ENCODE measurements at places on chromosomes 1 and 21.
A peak's percentile ranks its signal among the peaks of the same experiment; 100 is the strongest.

DNA sequence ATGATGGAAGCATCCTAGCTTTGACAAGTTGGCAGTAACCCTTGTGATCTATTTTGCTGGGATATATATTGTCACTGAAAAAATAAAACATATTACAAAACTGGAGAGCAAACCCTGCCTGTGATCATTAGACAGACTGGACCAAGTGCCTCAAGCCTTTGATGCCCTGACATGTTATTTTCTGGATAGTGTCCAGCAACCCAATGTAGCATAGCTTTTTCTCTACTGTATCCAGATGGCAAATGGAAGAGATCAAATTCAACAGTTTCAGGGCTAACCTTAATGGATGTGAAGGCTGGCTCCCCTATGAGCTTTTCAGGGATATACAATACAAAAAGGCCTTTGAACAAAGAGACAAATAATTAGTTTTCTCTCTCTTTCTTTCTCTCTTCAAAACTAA, 25.1 kb downstream of the WARS2 start:
- DNase-seq = peak; percentile 83

DNA sequence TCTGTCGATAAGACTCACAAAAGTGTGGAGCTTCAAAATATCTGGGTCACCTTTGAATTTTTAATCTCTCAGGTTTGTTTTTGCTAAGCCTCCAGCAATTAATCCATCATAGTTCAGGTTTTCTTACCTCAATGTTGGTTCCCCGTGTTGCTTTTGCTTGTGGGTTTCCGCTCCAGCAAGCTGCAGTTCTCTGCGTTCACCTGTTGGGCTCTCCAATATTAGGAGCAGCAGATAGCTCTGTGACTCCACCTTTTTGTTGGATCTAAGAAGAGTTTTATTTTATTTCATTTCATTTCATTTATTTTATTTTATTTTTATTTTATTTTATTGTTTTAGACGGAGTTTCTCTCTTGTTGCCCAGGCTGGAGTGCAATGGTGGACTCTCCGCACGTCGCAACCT, 335.5 kb downstream of the COL11A1 start:
- no peak for DNase-seq

GRCh38 chr1:226601456-226601855, 52.9 kb downstream of the STUM start:
- no peak for DNase-seq

DNA sequence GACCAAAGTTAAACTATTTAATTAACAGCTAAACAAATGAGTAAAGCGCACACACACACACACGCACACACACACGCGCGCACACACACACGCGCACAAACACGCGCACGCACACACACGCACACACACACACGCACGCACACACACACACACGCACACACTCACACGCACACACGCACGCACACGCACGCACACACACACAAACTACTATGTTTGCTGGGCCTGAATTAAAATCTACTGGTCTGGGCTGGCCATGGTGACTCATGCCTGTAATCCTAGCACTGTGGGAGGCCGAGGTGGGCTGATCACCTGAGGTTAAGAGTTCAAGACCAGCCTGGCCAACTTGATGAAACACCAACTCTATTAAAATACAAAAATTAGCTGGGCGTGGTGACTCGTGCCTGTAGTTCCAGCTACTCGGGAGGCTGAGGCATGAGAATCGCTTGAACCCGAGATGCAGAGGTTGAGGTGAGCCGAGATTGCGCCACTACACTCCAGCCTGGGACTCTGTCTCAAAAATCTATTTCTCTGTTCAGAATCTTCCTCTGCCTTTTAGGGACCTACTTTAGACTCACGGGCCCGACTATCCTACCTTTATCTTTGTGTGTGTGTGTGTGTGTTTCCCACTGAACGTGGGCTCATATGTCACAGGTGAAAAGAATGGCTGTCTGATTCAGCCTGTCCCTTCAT, 37.5 kb upstream of the DNAJC11 start:
- no peak for DNase-seq

DNA sequence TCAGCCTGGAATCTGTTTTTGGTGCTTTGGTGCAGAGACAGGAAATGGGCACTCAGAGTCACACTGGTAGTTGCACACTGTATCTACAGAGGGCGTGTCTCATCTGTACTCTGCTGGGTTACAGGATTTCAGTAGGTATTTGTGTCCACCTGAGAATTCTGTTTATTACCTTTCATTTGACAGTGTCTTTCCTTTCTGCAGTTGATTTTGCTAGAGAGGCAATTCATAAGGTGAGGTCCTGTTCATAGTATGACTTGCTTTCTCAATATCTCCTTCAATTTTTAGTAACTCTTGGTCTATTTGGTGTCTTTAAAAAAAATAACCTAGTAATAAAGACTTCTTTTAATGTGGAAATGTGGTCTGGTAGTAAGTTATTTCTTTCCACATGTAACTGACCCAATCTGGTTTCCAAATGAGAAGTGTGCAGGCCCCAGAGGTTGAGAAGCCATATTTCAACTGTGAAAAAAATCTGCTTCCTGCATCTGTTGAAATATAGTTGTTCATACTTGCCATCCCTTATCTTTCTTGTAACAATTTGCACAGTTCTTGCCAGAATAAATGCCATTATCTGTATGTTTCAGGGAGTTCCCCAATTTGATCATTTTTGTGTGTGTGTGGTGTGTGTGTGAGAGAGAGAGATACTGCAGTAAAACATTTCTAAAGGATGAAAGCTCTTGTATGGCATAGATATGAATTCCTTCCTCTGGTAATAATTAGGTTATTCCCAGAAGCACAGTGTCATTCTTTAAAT, 78.4 kb upstream of the DNAJC6 start:
- no peak for DNase-seq

All from NCI-H1105 (cell line).